ENCODE measurements at places on chromosomes 7 and 10.

DNA sequence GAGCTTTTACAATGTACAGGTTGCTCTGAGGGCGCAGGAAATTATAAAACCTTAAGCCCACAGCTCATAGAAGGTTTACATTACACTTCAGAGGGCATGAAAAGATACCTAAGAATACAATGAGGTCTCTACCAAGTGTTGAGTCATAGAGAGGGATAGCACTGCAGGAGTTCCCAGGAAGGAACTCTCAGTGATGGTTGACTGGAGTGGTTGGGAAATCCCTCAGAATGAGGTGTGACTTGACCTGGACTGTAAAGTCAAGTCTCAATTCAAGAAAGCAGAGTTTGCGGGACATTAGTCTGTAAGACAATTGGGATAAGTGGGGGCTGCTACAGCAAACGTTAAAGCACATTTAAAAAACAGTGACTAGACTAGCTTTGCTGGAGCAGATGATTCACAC is 21.9 kb downstream of the TNKS2 start:
- DNase-seq = peak; percentile 15

DNA sequence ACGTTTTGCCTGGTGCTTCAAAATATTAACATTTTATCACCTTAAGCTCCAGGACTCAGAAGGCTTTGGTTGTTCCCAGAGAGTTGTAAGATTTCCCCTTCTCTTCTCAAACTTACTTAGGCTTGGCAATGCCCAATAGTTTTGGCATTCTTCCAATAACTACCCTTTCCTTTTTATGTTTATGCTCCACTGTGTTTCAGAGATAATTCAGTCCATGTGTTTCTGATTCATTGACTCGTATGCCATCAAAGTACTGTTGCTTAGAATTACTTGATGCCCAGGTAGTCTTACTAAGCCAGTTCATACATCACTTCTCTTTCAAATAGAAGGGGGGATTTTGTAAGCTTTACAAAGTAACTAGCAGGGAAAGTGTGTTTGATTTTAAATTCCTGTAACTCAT is 66.6 kb downstream of the AGMO start:
- no peak for DNase-seq

GRCh38 chr10:80196950-80197315 is 8.4 kb downstream of the ANXA11 start:
- DNase-seq = peak; percentile 3

GRCh38 chr7:85454904-85455303 is 268.0 kb upstream of the SEMA3D start:
- no peak for DNase-seq
